ENCODE measurements at places on chromosomes 4 and X.

DNA sequence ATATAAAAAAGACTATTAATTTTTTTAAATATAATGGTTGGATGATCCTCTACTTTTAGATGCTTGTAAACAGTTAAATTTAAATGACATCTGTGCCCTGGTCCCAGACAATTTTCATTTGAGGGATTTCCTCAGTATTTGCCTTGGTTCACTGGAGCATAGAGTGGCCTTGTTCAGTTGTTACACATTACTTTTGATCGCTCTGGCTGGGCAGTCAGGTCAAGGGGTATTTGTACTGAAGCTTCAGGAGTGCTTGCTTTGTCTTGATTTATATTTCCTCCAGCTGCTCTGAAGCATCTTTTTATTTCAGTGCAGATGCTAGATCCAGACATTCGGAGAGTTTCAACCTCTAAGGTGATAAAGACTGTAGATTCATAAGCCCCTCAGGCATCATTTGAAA, 50.0 kb downstream of the COMMD8 start:
- DNase-seq, result no peak

DNA sequence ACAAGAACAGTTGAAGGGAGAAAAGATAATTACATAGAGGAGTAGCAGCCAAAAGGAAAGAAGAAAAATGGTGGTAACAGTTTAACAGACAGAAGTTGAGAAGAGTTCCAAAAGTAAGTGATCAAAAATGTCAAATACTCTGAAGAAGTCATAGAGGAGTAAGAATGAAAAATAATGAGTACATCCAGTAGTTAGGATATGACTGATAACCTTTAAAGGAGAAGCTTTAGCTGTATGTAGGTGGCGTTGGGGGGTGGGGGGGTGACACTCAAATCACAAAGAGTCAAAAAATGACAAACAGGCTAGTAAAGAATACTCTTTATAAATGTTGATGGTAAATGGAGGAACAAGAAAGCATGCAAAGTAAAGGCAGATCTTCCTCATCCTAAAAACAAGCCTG, 40.6 kb downstream of the RAB33A start:
- no peak for DNase-seq

DNA sequence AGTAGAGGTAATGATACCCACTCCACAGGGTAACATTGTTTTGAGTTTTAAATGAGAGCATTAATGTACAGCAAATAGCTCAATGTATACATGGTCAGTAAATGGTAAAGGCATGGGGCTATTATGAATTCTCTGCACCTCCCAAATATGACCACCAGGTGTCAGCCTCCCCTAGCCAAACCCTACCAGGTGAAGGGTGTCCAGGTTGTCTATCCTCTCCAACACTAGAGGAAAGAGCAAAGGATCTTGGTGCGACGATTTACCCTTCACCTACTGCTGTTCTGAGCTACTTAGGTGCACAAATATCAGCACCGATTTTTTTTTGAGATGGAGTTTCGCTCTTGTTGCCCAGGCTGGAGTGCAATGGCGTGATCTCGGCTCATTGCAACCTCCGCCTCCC, 26.5 kb upstream of the XIAP start:
- peak; percentile 77 for DNase-seq

GRCh38 chrX:49977319-49978090, 55.1 kb downstream of the CLCN5 start:
- no peak for DNase-seq

DNA sequence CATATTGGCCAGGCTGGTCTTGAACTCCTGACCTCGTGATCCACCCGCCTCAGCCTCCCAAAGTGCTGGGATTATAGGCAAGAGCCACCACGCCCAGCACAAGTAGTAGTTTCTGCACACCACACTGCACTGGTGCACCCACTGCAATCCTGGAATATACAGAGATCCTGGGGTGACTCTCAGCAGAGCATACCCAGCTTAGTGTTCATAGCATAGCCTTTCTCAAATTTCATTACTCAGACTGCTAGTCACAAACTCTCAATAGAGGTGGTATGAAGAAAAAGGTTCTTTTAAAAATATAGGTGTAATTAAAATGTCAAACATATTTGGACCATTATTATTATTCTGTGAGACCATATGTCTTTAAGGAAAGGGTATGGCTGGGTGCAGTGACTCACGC, 6.2 kb upstream of the ARHGAP10 start:
- DNase-seq, result no peak

DNA sequence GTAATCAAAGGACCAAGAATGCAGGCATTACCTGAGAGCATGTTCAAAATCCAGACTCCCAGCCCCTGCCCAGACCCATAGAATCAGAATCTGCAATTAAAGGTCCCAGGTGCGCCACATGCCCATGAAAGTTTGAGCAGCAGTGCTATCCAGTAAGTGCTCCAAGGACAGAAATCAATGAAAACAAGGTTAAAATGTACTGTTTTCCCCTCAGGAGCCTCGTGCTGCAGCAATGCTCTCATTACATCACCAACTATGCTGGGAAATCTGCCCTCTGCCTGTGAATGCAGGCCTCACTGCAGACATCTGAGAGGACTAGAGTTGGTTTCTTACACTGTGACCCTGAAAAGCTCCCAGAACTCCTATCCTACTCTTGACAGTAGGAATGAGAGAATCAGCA, 21.1 kb downstream of the ANXA5 start:
- no peak for DNase-seq

- no peak for DNase-seq
These were observed 116.6 kb downstream of the IRF2 start for GRCh38 chr4:184357772-184358171.

- no peak for DNase-seq
These were observed 101.1 kb downstream of the ATP8A1 start for GRCh38 chr4:42555828-42556227.

GRCh38 chrX:111360839-111361238, 51.2 kb downstream of the DCX start:
- no peak for DNase-seq

- no peak for DNase-seq
These were observed 367.3 kb downstream of the CHIC1 start for GRCh38 chrX:73930300-73930699.

DNA sequence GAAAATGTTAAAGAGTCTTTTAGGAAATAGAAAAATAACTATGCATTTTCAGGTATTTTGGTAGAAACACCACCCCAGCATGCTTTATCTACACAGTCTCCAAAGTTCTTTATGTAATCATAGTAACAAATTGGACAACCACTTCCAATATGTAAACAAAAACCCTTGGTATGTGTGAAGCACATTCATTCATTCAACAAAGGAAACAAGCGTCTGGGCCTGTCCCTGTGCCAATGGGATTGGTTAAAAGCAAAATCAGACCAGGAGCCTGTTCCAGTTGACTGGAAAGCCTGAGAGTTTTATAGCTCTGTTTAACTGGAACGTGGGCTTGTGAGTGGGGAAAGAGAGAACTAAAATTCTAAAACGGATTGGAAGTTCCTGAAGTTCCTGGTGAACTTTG, 41.3 kb upstream of the TENM3 start:
- no peak for DNase-seq

DNA sequence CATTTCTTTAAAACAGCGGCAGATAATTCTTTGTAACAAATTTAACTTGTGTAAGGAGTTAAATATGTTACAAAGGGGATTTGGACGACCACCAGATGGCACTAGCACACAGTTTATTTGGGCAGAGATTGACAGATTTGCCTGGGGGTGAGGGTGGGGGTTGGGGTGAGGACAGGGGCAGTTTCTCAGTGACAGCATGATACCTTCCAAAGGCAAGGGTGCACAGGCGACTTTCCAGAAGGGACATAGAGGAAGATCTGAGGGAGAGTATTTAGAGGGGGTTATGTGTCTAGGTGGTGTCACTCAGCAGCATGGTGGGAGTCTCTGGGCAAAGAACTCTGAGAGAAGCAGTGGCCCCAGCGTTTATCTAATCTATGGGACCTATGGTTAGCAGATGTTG, 9.6 kb upstream of the TMA16 start:
- DNase-seq, result peak; percentile 79

DNA sequence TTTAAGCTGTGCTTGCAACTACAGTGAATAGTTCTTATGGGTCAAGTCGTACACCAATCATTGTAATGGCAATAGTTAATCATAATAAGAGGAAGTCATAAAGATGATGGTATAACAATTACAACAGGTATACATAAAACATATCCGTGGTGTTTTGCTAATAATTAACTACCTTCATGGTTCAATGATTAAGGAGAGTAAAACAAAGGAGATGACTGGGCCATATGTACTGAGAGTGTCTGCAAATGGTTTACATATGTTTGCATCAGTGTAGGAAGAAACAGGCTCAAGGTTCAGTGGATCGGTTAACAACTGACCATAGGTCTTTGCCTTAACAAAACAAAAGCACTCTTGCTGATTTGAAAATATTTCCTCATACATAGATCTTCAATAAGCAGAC, 253.0 kb downstream of the COX7B2 start:
- DNase-seq, result no peak

GRCh38 chrX:9074326-9074725, 40.4 kb upstream of the FAM9B start:
- no peak for DNase-seq

GRCh38 chr4:119106036-119107000, 29.3 kb upstream of the MYOZ2 start:
- no peak for DNase-seq

DNA sequence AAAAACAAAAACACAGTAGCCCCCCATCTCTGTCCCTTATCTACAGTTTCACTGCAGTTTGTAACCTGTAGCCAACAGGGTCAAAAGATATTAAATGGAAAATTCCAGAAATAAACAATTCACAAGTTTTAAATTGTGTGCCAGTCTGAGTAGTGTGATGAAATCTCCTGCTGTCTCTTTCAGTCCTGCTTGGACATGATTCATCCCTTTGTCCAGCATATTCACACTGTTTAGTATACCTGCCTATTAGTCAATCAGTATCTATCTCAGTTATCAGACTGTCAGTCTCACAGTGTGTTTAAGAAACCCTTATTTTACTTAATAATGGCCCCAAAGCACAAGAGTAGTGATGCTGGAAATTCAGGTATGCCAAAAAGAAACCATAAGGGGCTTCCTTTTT, 21.9 kb downstream of the CNOT6L start:
- no peak for DNase-seq

DNA sequence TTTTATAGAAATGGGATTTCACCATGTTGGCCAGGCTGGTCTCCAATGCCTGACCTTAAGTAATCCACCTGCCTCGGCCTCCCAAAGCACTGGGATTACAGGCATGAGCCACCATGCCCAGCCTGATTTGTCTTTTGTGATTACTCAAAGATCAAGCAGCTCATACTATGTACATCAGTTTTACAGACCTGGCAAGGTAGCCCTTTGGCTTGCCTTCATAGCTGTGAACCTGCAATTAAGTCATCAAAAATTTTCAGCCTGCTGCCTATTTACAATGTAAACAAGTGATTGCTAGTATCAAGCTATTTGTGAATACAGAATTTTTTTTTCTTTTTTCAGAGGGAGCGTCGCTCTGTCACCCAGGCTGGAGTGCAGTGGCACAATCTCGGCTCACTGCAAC, 46.2 kb downstream of the GSX2 start:
- DNase-seq, result no peak

- no peak for DNase-seq
These were observed 897.3 kb upstream of the EPHA5 start for GRCh38 chr4:66567551-66567950.

DNA sequence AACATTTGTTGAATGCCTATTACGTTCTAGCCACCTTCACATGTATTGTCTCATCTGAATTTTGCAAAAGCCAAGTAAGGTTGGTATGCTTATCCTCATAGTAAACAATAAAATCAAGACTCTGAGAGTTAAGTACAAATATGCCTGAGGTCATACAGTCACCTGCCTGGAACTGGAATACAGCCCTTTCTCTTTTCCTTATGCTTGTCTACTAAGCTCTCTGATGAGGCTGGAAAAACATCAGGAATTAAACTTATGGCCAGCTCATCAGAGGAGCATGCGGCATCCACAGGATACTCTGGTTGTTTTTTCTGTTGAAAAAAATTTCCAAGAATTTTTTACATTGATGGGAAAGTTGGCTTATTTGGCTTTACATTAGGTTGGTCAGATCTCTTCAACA, 35.5 kb downstream of the NCAPG start:
- no peak for DNase-seq

GRCh38 chr4:19776021-19776459, 475.7 kb upstream of the SLIT2 start:
- no peak for DNase-seq

DNA sequence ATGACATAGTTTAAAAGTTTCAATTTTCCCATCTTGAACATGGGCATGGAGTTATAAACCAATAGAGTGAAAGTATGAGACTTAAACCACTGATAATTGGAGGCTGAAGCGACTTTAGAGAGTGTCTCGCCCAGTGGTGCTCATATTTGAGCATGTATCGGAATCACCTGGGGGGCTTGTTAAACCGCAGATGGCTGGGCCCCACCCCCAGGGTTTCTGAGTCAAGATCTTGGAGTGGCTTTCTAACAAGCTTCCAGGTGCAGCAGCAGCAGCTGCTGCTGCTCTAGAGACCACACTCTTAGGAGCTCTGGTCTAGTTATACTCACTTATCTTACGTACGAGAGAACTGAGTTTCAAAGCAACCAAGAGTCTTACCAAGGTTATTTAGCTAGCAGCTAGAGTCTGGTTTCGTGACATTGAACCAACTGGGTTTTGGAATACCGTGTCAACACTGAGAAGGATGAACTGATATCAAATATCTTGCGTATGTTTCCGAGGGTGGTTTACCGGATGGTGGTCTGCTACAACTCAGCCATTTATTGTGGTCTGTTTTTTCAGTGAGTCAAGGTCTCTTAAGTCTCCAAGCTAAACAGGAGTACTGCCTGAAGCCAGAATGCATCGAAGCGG, 5.9 kb downstream of the PHEX start:
- no peak for DNase-seq

DNA sequence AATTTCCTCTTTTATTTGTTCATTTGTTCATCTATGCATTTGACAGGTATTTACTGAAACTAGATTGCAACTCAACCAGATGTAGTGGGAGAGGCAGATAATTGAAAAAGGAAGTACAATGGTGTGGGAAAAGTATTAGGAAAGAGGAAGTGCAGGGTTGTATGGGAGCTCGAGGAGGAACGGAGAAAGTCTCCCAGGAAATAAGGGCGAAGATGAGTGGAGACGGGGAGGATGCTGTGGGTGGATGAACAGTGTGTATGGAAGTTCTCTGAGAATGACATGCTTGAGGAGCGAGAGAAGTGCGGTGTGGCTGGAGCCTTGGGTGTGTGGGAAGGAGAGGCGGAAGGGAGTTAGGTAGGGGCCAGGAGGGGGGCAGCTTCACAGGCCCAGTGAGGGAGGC, 87.5 kb upstream of the DHX15 start:
- DNase-seq, result no peak

DNA sequence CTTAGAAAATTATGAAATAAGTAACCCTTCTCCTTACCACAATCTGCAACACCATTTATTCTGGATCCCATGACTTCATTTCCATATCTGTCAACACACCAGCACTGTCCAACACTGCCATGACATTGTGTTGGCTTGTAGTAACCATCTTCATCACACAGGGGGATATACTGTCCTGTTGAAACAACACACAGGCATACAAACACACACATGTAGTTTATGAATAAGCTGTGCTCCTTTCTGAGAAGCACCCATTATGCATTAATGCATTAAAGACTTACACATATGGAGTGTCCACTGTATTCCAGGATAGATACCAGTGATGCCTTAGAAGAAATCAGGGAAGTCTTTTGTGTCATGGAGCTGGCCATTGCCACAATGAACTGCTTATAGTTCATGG, 496.9 kb downstream of the SPOCK3 start:
- DNase-seq, result no peak

- DNase-seq, result no peak
These were observed 128.4 kb upstream of the SCML1 start for GRCh38 chrX:17608888-17609287.
